ENCODE measurements at places on chromosomes 5 and 9.

DNA sequence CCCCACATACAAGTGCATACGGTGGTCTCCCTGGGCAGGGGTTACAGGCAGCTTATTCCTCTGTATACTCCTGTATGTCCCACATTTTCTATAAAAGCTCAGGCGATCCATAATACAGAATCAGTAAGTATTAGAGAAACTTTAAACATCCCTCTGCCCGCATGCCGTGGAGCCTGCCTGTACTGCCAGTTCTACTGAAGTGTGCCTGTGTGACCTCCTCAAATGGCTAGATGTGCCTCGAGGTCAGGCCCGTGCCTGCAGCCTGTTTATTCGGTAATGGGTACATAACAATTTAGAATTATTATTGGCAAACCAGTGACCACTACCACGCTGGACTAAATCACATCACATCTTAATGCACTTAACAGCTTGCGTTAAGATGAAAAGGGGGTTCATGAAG lies 190.8 kb downstream of the FANCC start:
- no peak for DNase-seq

- no peak for DNase-seq
These were observed 68.0 kb upstream of the POU5F2 start for GRCh38 chr5:93809430-93809829.

- DNase-seq, result no peak
These were observed 154.3 kb downstream of the PALM2AKAP2 start for GRCh38 chr9:109934136-109934856.

GRCh38 chr9:96150324-96151227 lies 151.4 kb downstream of the HSD17B3 start:
- DNase-seq, result peak; percentile 45

DNA sequence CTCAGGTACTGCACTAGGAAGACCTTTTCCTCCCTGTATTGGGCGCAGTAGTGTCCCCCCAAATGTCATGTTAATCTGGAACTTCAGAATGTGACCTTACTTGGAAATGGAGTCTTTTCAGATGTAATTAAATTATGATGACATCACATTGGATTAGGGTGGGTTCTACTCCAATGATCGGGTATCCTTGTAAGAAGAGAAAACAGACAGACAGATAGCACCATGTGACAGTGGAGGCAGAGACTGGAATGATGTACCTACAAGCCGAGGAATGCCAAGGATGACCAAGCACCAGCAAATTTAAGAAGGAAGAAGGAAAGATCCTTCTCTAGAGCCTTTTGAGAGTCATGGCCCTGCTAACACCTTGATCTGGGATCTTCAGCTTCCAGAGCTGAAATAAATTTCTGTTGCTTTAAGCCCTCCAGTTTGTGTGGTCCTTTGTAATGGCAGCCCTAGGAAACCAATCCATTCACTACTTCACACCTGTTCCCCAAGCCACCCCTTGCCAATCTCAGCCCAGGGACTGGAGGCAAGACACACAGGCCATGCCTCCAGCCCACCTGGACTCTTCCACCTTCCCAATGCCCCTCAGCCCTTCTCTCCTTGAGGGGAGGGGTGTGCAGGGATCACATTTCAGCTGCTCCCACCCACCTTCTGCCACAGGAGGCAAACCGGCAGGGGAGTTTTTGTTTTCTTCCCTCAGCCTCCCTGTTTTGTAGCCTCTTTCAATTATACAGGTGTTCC lies 1.6 kb downstream of the CCNJL start:
- no peak for DNase-seq

GRCh38 chr9:108579757-108580439 lies 275.9 kb downstream of the ACTL7B start:
- no peak for DNase-seq

- DNase-seq, result no peak
These were observed 623.3 kb downstream of the HINT1 start for GRCh38 chr5:130541617-130542221.

- DNase-seq, result no peak
These were observed 9.4 kb downstream of the PRELID2 start for GRCh38 chr5:145825751-145826180.

DNA sequence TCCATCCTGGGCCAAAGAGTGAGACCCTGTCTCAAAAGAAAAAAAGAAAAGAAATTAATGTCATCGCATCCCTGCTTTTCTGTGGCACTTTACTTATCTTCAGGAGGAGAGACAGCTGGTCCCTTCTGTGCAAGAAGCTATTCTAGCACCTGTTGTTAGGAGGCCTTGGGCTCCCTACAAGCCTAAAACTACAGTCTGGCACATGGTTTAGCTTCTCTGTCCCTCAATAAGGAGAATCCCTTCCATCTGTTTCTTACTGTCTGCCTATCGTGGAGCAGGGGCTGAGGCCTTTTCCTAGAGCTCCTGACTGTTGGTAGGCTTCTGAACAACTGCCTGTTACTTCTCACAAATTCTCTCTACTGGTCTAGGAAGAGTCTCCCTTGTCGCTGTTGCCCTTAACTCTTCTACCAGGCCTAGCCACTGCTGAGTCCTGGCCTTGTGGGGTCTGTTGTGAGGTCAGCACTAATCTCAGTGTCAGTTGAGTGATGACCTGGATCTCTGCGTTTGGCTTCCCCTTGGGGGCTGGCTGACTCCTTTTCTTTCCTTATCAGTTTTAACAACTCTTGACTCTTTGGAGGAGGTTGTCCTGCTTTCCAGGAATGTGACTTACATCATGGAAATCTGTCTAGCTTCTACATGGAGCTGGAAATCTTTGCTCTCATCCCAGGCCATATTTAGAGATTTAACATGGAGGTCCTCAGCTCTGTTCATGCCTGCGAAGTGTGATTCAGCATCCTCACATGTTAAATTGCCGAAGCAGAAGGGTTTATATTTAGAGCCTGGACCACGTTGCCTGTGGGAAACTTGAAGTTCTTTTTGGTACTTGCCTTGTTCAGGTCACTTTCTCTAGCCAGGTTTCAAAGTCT lies 5.7 kb upstream of the GARNL3 start:
- no peak for DNase-seq

GRCh38 chr9:107172979-107173347 lies 110.1 kb upstream of the RAD23B start:
- DNase-seq, result no peak

DNA sequence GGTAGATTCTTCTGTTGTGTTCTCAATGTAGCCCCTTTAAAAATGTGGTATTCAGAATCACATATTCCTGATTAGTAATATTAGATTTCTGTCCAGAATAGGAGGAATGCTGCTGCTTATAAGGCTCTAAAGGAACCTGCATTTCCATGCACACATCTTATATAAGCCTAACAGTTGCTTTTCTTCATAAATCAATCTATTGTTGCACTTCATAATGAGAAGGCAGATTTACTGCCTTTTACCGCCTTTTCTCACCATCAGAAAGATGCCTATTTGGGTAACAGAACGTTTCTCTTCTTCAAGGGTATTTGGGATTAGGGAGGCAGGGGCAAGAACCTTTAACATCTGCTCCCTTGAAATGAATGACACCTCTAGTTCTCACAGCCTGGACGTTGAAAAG lies 243.4 kb downstream of the MLLT3 start:
- no peak for DNase-seq

- no peak for DNase-seq
These were observed 49.8 kb downstream of the TMOD1 start for GRCh38 chr9:97551308-97551707.

DNA sequence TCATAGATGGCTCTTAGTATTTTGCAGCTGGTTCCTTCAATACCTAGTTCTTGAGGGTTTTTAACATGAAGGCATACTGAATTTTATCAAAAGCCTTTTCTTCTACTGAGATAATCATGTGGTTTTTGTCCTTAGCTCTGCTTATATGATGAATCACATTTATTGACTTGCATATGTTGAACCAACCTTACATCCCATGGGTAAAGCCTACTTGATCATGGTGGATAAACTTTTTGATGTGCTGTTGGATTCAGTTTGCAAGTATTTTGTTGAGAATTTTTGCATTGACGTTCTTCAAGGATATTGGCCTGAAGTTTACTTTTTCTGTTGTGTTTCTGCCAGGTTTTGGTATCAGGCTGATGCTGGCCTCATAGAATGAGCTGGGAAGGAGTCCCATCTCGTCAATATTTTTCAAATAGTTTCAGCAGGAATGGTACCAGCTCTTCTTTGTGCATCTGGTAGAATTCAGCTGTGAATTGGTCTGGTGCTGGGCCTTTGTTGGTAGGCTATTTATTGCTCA lies 49.7 kb downstream of the YIPF5 start:
- DNase-seq, result no peak

- DNase-seq, result no peak
These were observed 27.2 kb upstream of the DEPDC1B start for GRCh38 chr5:60727033-60727679.

- no peak for DNase-seq
These were observed 90.1 kb downstream of the ARHGAP26 start for GRCh38 chr5:142860270-142860669.

- peak; percentile 66 for DNase-seq
These were observed 3.8 kb downstream of the IER5L start for GRCh38 chr9:129174102-129174723.

DNA sequence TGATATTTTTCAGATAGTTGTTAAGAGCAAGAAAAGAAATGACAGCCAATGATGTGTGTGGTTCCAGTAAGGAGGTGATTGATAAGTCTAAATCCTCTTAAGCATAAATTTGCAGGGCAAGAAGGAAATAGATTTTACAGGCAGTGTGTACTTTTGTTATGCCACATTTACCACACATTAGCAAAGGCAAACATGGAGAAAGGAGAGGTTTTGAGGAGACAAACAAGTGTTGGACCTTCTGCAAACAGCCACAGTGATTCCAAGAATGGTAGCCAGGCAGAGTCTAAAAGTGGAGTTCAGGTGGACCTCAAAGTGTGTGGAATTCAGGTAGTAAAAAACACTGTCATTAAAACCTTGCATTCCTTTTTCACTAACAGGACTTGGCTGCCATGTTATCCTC lies 295.9 kb upstream of the ITGA1 start:
- no peak for DNase-seq

DNA sequence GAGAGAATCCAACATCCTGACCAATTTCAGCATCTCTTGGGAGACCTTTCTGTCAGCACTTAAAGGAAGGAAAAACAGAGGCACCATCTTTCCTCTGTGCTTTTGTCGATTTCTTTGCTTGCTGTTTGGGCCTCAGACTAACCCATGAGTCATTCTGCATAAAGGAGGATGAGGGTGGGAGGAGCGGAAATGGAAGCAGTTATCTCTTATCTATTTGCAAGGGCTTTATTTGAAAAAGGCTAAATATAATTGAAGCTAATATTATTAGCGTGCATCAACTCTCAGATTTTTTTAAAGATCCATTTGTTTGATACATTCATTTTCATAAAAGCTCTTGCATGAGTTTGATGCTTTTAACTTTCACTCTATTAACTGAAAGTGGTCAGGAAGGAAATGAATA lies 72.9 kb downstream of the ZNF622 start:
- DNase-seq, result no peak

- DNase-seq, result no peak
These were observed 539.6 kb downstream of the CCDC171 start for GRCh38 chr9:16092142-16093091.

- no peak for DNase-seq
These were observed 120.2 kb upstream of the CCDC152 start for GRCh38 chr5:42636425-42636824.

DNA sequence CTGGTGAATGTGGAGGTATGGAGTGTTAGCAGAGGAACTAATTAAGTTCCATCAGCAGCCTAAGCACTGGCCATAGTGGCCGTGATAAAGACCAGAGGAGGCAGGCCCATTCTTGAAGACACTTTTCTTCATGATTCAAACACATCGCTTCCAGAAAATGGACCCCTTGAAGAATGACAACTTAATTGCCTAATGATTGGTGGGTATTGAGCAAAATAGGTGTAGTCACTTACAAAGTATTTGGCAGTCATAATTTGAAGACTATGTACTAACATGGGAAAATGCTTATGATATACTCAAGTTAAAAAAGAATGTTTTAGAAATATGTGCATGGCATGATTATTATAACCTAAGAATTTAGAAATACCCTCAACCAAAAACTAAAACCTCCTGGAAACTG lies 44.8 kb downstream of the MEGF10 start:
- no peak for DNase-seq

DNA sequence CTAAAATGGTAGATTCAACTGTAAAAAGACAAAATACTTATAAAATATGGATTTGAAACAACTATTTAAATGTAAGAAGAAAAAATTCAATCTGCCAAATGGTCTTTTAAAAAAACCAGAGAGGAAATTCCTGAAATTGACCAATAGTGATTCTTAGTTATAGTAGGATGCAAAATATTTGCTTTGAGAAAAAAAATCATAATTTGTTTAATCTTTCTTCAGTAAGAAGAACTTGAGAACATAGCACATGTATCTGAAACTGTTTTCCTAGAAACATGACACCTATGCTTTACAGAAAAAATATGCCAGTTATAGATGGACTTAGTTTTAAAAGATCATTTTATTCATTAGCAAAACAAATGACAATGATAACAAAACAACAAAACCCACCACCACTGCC lies 186.9 kb upstream of the CD180 start:
- DNase-seq, result no peak
